ENCODE measurements at places on chromosomes 11 and 22.

GRCh38 chr11:11615086-11615485 lies 6.7 kb downstream of the GALNT18 start:
- DNase-seq, result no peak

GRCh38 chr11:96538622-96539021 lies 148.8 kb downstream of the JRKL start:
- no peak for DNase-seq

DNA sequence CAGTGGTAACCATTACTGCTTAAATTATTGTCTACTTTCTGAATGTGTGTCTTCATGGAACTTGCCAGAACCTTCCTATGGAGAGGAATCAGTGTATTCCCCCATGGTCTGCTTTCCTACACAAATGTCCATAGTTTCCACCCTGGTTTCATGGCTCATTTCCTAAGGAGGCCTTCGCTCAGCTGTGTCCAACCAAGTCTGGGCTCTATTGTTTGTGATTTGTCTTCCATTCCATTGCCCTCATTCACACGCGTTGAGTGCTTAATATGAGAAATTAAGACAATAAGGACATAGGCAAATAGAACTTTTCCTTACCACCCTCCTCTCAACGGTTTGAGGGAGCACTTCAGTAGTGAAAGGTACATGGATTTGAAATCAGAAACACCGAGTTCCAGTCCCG lies 510.6 kb downstream of the NTM start:
- DNase-seq, result no peak

- no peak for DNase-seq
Observed at GRCh38 chr11:60891103-60891741, 15.2 kb downstream of the PRPF19 start.

GRCh38 chr11:122697636-122698167 lies 42.2 kb downstream of the UBASH3B start:
- no peak for DNase-seq

- no peak for DNase-seq
Observed at GRCh38 chr22:35454416-35455054, 54.6 kb downstream of the MCM5 start.

GRCh38 chr11:6402061-6402470 lies 11.8 kb downstream of the SMPD1 start:
- DNase-seq, result no peak

GRCh38 chr11:75867778-75868374 lies 52.9 kb downstream of the UVRAG start:
- no peak for DNase-seq

- DNase-seq, result no peak
Observed at GRCh38 chr11:117459979-117460300, 132.3 kb downstream of the CEP164 start.

GRCh38 chr22:46580940-46581537 lies 39.1 kb upstream of the GRAMD4 start:
- no peak for DNase-seq

DNA sequence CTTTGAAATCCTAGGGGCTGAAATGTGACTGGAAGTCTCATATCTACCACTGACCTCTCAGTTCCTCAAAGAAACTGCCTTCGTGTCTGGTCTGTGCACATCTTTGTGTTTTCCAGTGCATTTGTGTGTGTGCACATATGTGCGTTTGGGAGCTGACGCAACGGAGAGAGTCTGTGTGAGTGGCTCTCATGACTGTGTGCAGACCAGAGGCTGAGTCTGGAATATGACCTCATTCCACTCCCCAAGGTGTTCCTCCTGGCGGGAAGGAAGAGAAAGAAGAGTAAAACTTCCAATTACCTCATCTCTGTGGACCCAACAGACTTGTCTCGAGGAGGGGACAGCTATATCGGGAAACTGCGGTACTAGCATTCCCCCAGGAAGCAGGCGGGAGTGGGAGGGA lies 16.5 kb downstream of the TUB start:
- no peak for DNase-seq

DNA sequence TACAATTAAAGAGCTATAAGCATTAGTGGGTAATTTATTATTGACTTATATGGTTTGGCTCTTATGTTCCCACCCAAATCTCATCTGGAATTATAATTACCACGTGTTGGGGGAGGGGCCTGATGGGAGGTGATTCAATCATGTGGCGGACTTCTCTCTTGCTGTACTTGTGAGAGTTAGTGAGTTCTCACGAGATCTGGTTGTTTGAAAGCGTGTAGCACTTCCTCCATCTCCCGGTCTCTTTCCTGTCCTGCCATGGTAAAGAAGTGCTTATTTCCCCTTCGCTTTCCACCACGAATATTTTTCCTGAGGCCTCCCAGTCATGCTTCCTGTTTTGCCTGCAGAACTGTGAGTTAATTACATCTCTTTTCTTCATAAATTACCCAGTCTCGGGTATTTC lies 28.1 kb upstream of the CHORDC1 start:
- DNase-seq, result no peak

DNA sequence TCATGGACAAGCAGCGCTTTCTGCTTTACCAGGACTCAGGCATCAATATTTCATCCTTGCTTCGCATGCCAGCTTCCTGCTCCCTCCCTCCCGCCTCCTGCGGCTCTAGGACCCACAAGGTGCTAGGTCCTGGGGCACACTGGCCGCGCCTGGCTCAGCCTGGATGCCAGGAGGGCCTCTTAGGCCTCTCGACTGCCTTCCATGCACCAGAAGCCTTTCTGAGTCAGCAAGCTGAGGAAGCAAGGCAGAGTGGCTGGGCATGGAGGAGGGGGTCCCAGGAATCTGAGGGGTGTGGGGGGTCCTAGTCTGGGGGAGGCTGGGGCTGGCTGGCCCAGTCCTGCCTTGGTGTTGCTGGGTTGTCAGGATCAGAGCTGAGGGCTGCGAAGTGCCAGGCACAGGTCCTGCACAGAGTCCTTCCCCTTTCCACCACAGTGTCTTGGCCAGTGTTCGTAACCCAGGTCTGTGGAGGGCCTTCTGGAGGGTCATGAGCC lies 61.0 kb upstream of the THY1 start:
- no peak for DNase-seq

DNA sequence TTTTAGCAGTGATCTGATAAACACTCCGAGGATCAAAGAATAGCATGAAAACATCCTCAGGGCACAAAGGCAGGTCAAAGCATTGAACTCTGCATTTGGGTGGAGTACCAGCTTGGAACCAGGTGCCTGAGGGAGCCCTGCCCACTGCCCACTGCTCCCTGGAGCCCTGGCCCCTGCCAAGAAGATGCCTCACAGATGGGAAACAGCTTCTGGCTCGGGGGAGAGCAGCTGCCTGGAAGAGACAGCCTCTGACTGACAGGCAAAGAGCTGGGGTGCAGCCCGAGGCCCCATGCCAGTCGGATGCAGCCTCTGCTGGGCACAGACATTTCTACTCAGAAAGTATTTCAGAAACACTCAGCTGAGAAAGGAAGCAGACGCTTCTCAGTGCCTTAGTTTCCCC lies 13.2 kb downstream of the LMO1 start:
- no peak for DNase-seq

DNA sequence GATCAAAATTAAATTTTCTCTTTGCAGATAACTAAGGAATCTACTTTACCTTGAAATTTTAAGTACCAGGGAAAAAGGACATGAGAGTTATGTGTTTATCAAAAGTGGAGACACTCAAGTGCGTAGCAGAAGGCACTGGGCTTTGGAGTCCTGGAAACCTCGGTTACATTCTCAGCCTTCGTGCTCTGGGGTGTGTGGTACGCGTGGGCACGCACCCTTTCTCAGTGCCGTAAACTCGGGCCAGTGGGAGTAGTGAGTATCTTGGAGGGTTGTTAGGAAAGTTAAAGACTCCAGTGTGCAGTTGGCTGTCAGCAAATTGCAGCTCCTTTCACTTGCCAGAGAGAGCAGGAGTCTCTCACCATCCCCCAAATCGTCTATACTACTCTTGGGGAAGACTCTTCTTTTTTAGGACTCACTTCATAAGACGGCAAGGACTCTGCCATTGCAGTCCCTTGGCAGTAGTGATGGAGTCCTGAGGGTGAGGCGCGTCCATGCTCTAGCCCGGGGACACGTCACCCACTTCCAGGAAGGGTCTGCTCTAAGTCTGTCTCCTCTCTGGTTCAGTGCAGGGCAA lies 171.8 kb downstream of the TBC1D22A start:
- no peak for DNase-seq

DNA sequence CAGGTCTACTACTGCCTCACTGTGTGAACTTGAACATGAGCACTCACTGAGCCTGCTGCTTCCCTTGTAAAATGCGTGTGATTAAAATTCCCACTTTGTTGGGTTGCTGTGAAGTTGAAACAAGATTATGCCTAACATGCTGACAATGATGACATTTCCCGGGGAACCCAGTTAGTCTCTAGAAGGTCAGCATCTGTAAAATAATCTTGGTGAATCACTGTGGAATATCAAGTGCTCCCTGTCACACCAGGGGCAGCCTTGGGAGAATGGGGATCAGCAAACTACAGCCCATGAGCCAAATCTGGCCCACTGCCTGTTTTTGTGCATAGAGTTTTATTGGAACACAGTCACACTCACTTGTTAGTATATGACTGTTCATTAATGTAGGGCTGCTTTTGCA lies 335.2 kb downstream of the MIAT start:
- DNase-seq, result no peak

DNA sequence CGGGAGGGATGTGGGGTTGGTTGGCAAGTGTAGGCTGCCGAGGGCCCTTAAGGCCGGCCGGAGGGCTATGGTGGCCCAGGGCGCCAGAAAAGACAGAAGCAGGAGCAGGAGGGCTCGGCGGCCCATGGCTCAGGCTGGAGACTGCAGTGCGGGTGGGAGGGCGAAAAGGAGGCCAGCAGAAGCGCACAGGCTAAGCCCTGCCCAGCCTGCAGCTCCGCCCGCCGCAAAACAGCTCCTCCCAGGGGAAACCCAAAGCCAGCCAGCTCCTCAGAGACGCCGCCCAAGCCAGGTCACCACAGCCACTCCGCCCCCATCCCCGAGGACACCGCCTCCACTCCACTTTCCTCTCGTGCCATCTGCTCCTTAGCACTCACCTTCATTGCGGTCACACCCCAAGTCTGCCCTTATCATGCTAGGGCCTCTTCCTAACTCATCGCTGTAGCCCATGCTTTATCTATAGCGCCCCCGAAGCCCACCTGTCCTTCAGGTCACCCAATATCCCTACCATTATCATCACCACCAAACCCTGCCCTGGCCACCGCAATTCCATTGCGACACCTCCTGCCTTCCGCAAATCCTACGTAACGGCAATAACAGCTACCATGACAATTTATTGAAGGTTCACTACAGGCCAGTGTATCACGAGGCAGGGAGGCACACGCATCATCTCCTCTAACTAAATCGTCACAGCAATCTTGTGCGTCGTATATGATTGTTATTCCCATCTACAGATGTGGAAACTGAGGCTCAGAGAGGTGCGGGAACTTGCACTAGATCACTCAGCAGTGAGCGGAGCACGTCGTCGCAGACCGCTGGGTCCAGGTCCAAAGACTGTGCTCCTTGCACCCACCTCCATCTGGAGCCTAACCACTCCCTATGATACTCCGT lies at the start of gene PRCP:
PRCP (minus strand) TSS at position 154 of the 888 bp plus-strand sequence; CDS start at position 126, 28 bp downstream.
- peak; percentile 44 for DNase-seq

- DNase-seq, result no peak
Observed at GRCh38 chr11:133928628-133929059, 28.1 kb downstream of the IGSF9B start.

DNA sequence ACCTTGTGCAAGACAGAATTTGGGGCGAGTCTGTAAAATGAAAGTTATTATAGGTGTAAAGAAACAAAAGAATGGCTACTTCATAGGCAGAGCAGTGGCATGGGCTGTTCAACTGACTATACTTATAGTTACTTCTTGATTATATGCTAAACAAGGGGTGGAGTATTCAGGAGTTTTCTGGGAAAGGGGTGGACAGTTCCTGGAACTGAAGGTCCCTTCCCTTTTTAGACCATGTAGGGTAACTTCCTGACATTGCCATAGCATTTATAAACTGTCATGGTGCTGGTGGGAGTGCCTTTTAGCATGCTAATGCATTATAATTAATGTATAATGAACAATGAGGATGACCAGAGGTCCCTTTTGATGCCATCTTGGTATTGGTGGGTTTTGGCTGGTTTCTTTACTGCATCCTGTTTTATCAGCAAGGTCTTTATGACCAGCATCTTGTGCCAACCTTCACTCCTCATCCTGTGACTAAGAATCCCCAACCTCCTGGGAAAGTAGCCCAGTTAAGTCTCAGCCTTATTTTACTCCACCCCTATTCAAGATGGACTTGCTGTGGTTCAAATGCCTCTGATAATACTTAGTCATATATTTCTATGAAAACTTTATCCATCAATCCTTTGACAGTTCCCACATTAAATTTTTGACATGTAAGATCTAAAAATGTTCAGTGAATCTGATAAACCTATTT lies 118.6 kb downstream of the ARHGAP42 start:
- no peak for DNase-seq

DNA sequence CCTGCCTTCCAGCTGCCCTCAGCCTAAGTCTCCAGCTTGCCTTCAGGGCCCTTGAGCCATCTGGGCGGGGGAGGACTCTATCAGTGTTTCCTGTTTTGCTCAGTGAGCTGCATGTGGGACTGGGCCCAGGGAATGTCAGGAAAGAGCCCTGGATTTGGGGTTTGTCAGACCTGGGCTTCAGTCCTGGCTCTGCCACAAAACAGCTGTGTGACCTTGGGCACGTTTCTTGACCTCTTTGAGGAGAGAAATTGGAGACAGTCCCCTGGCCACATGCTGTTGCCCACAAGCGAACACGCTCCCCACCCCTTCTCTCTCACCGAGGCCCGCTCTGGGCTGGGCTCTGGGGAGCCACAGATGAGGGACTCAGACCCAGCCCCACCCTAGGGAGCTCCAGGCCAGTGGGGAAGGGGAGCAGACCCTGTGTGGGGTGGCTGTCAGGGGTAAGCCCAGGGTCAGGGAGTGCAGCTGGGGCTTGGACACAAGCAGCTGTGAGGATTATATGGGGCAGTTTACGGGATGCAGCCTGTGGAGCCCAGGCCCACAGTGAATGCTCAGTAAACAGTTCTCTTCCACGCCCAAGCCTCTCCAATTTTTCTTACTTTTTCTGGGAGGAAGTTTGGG lies 12.3 kb downstream of the MYO7A start:
- no peak for DNase-seq

GRCh38 chr11:112694813-112695212 lies 266.4 kb upstream of the NCAM1 start:
- DNase-seq, result no peak

DNA sequence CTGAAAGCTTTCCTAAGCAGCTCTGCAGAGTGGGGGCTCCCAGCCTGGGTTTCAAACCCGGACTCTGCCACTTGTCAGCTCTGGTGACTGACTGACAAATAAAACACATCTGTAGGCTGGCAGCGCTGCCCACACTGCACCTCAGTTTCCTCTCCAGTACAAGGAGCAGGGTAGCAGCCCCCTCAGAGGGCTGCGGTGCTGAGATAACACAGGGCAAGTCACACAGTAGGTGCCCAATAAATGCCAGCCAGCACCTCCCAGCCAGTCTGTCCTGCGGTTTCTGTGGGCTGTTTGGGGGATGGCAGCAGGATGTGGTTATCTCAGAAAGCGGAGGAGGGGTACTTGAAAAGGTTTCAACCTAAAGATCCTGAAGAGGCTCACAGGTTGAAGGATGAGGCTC lies 1.5 kb downstream of the SYT12 start:
- no peak for DNase-seq

Data from GOT3 (cell line).